KBM-7 (cell line): ENCODE measurements at places on chromosomes 11 and 22.

GRCh38 chr11:102552447-102553194, 22.1 kb upstream of the MMP7 start:
- DNase-seq = no peak

DNA sequence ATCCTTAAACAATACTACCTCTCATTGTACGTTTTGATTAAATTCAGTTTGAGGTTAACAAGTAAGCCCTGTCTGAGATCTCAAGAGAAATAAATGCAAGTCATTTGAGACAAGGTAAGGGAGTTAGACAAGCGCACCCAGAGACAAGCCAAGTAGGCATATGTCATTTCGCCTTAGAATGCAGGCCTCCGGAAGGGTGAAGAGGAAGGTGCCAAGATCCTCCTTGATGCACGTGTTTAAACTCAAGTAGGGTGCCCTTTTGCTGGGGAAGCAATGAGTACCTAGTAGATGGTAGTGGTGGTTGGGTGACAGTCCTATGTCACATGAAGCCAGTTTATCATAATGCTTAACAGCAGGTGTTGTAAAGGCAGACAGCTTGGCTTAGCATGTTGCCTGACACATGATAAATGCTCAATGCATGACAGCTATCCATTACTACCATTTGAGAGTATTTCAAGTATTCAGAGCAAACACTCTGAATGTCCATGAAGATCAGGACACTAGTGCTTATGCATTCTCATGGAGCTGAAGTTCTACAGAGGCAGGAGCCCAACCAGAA, 415.9 kb downstream of the TMEM135 start:
- DNase-seq = no peak

DNA sequence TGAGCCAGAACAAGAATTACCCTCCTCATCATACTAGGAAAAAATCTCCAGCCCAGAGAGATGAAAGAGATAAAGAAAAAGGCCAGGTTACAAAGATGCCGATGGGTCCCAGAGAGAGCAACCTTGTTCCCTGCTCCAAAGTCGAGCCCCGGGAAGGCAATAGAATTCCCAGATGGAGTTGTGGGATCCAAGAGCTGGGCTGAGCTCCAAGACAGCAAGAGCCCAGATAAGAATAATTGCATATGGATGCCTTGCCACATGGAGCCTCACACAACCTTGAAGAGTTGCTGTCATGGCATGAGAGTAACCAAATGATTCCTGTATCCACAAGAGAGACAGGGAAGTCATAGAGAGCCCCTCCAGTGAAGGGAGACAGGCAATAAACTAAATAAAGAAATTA, 30.9 kb downstream of the IL10RA start:
- DNase-seq = no peak

DNA sequence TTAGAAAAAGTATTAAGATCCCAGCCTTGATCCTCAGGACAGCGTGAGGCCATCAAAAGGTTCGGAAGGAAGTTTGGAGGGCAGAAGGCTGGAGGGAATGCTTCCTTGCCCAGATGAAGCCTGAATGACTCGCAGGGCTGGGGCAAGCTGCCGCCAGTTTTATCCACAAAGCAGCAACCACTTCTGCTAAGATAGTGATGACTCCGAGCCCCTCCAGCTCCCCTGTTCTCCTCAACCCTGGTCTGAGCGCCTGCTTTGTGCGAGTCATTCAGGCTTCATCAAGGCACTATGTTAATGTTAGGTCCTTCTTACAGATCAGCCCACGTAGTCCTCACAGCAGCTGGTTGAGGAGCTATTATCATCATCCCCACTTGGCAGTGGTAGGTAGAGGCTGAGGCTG, 158.8 kb downstream of the COMMD9 start:
- no peak for DNase-seq

GRCh38 chr11:28384418-28384817, 276.2 kb downstream of the METTL15 start:
- DNase-seq = no peak

DNA sequence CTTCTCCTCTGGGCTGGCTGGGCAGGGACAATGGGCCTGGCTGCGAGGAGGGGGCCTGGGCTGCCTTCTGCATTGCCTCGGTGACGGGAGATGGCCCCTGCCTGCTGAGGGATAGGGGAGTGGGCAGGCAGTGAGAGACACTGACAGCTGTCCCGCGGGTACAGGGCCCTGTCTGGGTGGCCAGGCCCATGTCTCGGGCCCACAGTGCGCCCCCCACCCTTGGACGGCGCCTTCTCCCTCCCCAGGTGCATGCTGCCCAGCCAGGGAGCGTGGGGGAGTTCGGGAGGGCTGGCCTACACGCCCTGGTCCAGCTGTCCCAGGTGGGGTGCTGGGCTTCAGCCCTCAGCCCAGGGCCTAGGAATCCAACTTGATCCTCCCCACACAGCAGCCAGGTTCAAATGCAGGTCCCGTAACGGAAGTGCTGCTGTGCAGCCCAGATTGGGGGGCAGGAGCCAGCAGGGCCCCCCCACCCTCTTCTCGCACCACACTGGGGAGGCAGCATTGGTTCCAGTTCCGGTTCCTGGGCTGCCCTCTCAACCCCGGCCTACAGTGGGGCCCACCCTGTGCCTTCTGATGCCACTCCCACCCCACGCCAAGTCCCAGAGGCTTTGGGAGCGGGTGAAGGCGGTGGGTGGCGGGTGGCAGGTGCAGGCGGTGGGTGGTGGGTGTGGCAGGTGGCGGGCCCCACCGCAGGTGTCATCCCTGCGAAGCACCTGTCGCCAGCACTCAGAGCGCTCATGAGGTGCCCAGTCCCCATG, 7.3 kb upstream of the TSSC4 start:
- DNase-seq = no peak

DNA sequence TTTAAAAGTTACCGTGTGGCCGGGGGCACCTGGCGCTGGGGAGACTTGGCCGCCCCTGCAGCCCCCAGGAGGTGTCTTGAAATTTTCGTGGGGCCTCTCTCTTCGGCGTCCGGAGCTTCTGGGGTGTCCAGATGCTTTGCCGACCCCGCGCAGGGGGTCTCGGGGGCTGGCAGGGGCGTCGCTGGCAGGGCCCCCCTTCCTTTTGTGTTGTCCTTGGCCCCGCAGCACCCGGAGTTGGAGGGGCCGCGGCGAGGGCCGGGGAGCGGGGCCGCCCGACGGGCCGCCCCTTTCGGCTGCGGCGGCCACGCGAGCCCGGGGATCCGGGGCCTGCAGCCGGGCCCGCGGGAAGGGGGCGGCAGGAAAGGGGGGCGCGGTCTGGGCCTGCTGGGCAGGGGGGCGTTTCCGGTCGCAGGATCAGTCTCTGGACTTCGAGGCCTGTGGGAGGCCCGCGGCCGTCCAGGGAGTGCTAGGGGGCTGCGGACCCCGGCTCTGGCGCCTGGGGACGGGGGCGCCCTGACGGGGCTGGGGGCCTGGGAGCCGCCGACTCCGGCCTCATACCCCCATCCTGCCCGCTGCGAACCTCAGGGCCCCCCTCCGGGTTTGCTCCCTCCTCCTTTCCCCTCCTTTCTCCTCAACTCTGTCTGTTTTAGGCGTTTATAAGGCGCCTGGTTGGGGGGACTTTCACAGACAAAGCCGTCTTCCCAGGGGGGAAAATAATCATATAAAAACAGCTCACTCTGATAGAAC, 869 bp downstream of the ZC3H7B start:
- no peak for DNase-seq

GRCh38 chr11:112610996-112611750, 350.0 kb upstream of the NCAM1 start:
- DNase-seq = no peak

DNA sequence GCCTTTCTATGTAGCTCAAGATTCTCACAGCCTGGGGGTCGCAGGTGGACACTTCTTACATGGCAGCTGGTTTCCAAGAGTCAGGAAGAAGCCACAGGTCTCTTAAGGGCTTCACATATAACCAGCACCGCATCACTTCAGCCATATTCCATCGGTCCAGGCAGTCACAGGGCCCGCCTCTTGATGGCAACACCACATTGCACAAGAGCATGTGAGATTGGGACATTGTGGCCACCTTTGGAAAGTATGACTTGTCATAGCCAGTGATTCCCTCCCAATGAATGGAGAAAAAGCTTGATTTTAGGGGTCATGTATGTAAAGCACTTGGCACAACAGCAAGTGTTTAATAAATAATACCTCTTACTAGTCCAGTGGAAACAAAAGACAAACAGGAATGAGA, 98.3 kb downstream of the NCAM1 start:
- DNase-seq = no peak

DNA sequence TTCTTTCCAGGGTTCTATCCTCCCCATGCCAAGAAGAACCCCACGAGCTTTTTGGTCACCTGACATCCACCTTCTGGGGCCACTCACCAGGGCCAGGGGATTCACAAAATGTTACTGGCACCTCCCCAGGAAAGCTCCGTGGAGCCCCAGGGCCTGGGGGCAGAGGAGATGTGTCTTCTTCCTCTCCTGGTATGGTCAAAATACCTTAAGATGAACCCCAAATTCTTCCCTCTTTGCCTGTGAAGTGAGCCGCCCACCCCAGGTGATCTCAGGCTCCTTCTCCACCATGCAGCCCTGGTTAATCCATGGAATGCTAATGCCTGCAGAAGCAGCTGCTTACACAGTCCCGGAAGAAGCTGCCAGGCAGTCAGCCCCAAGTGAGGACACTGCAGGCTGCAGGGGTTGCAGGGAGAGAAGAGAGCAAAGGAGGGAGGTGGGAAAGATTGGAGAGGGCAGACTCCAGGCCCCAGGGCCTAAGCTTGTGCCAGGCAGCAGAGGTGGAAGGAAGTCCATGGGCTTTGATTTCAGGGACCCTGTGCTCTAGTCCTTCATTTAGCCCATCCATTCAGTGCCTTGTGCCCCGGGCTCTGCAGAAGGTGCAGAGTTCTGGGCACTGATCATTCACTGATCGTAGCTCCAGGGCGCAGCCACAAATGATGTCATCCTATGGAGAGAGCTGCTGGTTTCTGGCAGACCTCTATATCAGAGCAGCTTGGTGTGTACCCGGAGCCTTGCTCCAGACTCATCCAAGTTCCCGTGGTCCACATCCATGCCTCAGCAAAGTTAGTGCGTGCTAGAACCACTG, 127.9 kb upstream of the NECTIN1 start:
- DNase-seq = no peak

DNA sequence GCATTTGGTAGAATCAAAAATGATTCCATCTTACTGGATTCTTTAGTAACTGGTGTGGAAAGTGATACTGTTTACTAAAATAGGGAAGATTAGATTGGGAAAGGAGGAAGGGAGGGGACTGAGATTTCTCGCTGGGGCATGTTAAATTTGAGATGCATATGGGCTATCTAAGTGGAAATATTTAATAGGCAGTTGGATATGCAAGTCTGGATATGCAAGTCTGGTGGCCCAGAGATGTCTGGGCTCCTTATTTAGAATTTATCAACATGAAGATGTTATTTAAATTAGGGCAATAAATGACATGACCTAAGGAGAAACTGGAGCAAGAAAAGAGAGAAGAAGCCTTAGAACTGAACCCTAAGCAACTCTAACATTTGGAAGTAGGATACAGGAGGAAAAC, 17.0 kb upstream of the TBCEL start:
- DNase-seq = no peak

GRCh38 chr22:28051787-28052356, 132.8 kb upstream of the PITPNB start:
- DNase-seq = peak; percentile 66

DNA sequence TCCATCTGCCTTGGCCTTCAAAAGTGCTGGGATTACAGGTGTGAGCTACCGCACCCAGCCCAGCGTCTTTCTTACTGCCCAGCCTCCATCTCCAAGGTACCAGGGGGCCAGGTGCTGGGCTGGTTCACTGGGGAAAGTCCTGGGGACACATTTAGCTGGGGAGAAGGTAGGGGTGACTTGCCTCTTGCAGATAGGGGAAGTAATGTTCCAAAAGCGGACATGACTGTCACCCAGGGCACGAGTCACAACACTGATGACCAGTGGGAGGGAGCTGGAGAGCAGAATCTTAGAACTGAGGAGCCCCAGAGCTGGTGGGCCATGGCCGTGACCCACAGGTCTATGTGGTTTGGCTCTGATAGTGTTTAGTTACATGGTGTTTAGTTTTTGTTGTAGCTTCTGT, 2.4 kb upstream of the SLC15A3 start:
- DNase-seq = no peak

GRCh38 chr22:19242699-19243098, 48.8 kb downstream of the CLTCL1 start:
- no peak for DNase-seq

DNA sequence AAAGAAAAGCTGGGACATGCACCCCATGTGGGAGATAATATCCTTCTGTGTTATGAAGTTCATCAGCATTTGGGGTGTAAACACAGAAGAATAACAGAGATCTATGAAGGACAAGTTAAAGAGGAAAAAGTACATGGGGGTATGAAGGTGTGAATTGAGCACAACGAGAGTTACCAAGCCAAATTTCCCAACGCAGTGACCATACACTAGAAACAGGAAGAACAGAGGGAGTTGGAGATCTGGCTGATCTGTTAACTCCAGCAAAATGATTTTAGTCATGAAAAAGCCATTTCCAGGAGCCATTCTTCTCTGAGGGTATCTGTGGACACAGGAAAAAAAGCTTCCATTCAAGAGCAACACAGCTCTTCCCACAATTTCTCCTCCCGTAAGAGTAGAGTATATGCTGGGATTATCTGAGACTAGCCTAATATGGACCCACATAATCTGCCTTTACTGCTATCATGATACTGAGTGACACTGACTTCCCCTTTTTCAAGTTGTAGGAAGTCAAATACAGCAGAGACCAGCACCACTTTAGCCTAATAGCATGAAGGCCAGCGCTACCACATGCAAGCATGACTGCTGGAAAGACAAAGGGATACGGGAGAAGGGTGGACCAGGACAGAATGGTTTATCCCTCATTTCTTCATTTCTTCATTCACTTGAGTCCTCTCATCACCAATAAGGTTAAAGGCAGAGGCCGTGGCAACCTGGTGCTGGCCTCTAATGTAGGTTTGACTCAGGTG, 19.6 kb upstream of the OR8D2 start:
- DNase-seq = peak; percentile 4

DNA sequence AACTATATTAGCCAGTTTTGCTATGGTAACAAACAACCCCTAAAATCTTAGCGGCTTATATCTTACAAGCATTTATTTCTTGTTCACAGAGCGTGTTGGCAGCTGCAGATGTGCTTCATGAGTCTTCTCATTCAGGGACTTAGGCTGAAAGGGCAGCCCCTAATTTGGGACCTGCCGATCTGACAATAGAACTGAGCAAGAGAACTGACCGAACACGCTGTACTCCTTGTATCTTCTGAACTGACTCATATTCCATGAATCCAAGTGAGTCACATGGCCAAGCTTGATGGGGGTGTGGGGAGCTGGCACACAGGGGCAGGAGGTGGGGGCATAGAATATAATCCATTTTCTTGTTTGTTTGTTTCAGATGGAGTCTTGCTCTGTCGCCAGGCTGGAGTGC, 481.7 kb upstream of the CADM1 start:
- DNase-seq = no peak
